SK-N-SH treated with all-trans-retinoic acid at 6 μM for 48 hours (cell line): ENCODE measurements at places on chromosomes 3 and 15.
A peak's percentile ranks its signal among the peaks of the same experiment; 100 is the strongest.

DNA sequence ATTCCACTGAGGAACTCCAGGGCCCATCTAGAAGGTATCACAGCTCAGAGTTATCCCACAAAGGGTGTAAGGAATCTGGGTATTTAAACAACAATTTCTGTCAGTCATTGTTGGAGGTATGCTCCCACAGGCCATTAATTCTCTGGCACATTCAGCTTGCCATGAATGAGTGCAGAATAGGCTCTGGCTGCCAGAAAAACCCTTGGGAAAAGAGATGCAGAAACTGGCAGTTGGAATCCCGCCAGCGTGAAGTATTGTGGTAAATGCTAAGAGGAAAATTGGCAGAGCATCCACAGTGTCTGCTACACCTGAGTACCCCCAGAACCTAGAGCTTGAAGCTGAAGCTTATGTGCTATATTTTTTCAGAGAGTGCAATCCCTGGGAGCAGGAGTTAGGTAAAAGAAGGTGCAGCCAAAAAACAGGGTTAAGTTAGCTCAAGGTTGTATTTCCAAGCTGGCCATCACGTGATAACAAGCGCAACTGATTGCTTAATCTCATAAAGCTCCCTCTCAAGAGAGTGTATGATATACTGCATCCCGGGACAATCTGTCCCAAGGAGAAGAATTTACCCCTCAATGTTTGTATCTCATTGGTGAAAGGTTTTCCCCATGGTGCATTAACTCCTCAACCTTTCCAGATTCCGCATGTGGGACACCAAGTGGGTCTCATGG, 94.2 kb upstream of the ACP3 start:
- no peak; the same call in 2 of the 3 replicates for ATAC-seq

DNA sequence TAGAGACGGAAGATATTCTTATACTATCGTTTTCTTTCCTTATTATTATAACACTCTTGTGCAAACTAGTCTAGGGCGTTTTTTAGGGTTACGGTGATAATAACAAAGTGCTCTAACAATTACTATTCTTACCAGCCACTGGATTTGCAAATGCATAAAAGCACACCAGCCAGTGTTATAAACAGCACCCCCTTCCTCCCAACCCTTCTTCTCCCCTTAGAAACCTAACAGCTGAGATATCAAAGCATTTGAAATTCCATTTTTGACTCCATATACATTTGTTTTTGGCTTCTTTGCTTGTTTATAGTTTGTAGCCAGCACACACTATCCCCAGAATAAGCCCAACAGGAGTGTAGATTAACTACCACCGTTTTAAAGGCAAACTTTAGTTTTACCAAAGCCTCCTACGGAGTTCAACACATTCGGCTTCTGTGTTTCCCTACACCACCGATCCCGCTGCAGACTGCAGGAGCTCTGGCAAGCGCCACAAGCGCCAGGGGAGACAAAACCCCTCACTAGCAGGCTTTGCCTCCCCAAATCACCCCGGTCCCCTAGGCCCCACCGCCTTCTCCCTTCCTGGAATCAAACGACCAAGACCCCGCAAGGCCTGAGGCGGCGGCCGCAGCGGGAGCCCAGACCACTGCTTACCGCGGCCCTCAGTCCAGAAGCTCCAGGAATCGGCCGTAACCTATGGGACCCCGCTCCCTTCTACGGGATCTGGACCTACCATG, 461 bp downstream of the COPB2 start:
- peak; percentile 14 for ATAC-seq

GRCh38 chr3:46709157-46709654, 8.0 kb downstream of the TMIE start:
- no peak for ATAC-seq

DNA sequence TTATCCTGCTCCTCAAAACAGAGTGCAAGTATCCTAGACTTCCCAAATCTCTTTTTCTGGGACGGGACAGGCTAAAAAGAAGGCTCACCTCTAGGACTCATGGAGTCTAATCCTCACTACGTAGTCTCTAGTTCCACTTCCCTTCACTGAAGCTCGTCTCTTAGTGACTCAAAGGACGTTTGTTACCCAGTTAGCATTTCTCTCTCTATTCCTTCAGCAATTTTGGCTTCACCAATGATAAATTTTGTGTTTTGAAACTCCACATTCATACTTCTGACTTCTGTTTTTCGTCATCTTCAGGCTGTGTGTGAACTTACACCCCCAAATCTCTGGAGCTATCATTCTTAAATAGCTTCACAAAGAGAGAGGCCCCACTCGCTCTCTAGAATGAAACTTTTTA, 627.1 kb downstream of the NAALADL2 start:
- ATAC-seq: no peak

DNA sequence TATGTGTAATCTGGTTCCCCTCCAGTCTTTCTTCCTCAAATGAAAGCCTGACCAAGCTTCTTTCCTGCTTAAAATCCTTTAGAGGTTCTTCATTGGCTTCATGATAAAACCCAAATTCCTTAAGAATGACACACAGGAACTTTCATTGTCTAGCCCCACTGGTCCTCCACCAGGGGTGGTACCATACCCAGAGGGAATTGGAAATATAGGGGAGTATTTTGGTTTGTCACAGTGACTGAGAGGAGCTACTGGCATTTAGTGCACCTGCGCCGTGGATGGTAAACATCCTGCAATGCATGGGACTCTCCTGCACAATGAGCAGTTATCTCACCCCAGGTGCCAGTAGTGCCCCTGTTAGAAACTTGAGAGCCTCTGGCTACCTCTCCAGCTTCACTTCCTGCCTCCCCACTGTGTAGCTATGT, 10.8 kb downstream of the ZWILCH start:
- no peak for ATAC-seq

- ATAC-seq: no peak
Measured at GRCh38 chr3:89184151-89184995, 77.0 kb downstream of the EPHA3 start.

DNA sequence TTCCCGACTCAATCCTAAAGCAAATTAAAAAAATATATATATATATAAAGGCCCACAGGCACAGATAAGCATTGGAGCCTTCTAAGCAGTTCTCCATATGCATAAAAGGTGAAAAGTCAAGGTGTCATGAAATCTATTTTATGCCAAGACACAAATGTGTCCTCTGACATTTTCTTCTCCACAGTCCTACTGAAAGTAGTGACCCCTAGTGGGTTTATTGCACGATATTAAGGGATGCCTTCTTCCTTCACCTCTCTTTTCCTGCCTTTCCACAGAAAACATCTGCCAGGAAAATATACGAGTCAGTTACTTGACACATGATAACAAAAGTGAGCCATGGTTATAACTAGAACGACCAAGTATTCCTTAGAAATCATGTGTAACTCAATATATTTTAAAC, 303.2 kb downstream of the TIGIT start:
- ATAC-seq: no peak

- no peak for ATAC-seq
Measured at GRCh38 chr15:100628746-100629145, 26.4 kb downstream of the ASB7 start.

DNA sequence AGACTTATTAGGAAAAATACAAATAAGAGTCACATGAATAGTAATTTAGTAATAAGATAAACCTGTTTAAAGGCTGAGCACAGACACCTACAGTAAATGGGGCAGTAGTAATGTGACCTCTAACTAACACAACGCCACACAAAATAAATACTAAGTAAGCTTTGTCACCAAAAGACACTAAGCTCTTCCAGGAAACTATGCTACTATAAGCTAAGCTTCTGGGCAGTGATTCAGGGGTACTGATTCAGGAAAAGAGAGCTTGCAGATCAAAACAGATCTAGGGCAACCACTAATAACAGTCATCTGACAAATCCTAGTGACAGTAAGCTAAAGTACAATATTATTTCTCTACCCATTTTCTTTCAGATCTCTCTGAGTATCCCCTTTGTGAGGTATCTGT, 68.8 kb downstream of the PLOD2 start:
- ATAC-seq: no peak

- no peak for ATAC-seq
Measured at GRCh38 chr3:126264952-126265351, 84.6 kb upstream of the ALDH1L1 start.

- ATAC-seq: no peak
Measured at GRCh38 chr3:47083786-47084185, 80.1 kb downstream of the SETD2 start.

DNA sequence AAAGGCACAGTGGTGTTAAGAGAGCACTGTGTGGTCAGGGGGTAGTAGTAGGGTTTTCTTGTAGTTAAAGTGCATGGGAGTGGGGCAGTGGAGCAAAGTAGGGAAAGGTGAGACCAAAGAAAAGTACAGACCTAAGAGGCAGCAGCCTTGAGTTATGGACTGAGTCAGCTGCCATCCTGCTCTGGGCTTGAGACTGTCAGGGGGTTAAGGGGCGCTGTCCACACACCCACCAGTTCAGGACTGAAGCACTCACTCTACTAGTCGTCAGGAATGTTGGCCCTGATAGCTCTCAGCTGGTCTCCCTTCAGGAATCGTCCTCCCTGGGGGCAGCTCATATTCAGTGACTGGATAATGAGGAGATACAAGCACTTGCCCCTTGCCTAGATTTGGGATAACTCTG, 7.9 kb downstream of the CCR4 start:
- ATAC-seq: 0 out of 3 replicates have a peak, but pooled peaks have one; percentile 46

- ATAC-seq: peak; percentile 82
Measured at GRCh38 chr3:193134856-193135255, 106.2 kb upstream of the PLAAT1 start.

- ATAC-seq: no peak
Measured at GRCh38 chr3:55868347-55868746, 381.2 kb upstream of the WNT5A start.

- no peak for ATAC-seq
Measured at GRCh38 chr3:126766653-126767052, 62.6 kb downstream of the CHCHD6 start.

DNA sequence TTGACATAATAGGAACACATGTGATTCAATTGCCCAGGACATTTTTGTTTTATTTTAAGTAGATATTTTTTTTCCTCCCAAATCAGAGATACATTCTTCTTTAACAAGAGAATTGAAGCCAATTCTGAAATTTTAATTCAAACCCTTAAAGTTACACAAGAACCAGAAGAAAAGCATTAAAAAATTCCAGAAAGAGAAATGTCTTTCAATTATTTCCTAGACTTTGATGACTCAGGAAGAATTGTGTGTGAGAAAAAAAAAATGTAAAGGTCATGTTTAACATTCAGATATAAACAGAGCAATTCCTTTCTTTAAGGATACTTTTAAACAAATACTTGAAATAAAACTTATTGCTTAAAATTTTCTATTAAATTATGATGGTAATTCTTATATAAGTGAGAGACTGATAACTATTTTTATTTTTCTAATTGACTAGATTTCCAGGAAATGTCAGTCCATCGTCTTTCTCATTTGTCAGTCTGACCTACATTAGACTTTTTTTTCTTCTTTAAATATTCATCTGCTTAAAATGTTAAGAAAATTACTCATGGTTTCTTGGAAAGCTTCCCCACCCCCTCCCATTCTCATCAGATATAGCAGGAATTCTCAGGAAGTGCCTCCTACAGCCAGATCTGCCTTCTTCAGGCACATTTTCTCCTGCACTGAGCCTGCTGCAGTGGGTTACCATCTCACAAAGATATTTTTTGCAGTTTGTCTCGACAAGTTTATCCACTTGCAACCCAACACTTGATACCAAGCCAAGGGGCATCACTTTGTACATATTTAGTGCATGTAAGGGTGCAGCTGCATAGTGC, 261.8 kb upstream of the CBLB start:
- peak; percentile 90 for ATAC-seq

DNA sequence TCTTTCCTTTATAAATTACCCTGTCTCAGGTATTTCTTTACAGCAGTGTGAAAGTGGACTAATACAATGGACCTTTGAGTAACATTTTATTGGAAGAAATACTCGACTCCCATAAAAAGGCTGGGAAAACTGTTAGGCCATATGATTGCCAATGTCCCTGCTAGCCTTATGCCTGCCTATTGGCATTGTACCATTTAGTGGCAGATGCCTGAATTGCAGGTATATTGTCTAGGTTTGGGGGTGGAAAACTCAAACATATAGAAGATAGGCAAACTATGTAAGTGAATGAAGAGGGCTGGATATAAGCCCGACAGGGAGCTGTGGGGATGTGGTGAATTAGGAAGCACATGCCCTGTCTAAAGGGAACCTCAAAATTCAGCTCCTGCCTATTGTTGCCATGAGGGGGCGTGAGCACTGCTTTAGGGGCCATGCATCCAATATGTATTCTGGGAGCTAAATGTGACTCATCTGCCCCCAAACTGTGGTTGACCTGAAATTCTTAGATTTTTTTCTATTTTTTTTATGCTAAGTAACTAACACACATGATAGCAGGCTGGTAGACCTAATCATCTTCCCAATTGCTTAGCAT, 65.2 kb upstream of the TRA2B start:
- peak; percentile 88 for ATAC-seq
